ENCODE measurements at places on chromosomes 11 and 22.
A peak's percentile ranks its signal among the peaks of the same experiment; 100 is the strongest.

DNA sequence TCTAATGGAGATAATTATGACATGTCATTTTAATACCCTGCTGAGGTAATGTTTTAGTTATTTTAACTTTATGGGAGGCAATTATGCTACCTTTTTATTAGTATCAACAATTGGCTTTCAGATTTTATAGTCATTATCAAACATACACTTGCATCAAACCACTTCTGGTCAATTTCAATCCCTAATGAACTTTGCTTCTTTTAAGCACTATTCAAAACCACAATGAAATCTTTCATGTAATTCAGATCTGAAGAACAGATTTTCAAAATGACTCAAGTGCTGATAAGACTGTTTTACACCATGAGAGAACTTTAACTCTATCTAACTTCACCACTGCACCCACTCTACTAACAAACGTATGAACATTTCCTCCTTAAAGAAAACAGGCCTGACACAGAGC, 25.9 kb upstream of the CCDC34 start:
- DNase-seq = no peak

GRCh38 chr11:19200410-19201201, 1.2 kb downstream of the CSRP3 start:
- DNase-seq = no peak

GRCh38 chr22:46622081-46622521, 1.9 kb downstream of the GRAMD4 start:
- no peak for DNase-seq

- DNase-seq = no peak
Measured at GRCh38 chr11:59849129-59849528, 3.8 kb upstream of the CBLIF start.

DNA sequence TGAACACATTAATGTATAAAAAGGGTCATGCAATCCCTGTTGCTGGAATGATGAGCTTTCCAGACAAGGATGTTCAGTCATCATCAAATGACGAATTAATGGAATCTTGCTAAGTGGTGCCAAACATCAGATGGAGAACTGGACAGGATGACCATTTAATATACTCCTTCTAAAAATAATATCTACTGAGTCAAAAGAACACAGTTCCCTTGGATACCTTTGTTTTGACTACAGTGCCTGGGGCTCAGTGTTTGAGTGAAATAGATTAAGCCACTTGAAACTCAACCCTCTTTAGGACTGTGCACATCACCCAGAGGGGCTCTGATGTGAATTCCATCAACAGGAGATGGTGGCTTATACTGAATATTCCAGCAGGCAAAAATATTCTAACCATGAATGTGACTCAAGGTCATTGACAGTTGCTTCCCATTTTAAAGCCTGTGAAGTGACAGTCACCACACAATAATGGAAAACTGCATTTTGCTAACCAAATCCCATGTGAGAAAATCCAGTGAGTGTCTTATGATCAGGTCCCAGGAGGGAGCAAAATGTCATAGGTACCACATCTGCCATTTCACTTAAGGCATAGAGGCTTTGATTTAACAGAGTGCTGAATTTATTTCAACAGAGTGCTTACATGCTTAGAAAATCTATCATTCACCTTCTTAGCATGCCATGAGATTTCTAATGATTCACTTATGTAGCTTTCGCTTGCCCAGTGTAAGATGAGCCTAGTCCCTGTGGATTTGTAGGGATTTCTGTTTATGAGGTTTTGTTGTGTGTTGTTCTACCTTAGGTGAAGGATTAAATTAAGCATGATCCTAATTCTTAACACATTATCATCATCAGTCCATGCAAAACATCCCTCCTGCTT, 41.3 kb upstream of the SLN start:
- DNase-seq = no peak

- DNase-seq = no peak
Measured at GRCh38 chr11:35335226-35335625, 84.1 kb downstream of the SLC1A2 start.

- DNase-seq = no peak
Measured at GRCh38 chr22:43005106-43005505, 9.8 kb downstream of the PACSIN2 start.

DNA sequence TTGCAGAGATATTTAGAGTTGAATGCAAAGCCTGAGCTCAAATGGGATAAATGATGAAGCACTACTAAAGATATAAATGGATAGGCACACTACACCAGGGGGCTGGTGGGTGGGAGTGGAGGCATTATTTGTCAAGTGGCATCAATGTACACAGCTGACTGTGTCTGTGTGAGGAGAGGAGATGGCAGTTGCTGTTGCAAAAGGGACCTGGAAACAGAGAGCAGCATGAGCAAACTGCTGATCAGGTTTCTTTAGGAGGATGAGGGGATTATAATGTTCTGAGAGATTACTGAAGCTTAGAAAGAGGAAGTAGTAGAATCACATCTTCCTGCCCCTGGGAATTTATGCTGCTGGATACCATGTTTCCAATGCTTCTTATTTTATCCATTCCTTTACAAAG, 39.4 kb upstream of the LIN7C start:
- DNase-seq = no peak

DNA sequence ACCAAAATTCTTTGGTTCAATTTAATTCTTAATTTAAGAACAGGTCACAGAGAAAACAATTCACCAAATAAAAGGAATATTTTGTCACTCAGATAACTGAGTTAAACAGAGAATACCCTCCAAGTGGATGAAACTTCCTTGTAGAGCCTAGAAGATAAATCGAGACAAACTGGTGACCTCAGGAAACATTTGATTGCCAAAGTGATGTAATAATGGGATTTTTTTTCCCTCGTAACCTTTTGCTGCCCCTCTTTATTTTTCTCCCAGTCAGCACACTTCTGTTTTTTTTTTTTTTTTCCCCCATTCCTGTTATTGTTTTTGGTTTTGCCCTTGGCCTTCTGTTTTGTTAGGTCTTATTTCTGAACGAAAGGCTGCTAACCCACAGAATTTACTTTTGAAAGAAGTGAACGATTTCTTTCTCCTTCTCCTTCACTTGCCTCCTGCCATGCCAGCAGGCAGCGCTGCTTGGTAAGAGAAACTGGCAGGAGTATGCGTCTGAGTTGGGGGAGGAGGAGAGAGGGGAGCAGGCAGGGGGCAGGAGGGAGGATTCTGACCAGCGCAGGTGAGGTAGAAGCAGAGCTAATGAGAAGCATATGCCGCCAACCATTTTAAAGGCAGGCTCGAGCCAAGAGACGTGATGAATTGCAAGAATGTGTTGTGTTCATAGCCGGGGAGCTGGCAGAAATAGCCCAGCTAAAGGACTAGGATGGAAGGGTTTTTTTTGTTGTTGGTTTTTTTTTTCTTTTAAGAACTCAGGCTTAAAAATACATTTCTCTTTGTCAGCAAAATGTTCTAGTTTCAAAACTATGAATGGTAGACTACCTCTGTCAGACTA, 121.9 kb upstream of the MTMR2 start:
- DNase-seq = peak; percentile 31

GRCh38 chr11:130882138-130882551, 34.1 kb downstream of the SNX19 start:
- no peak for DNase-seq
